ENCODE measurements at places on chromosomes 5 and 9.

GRCh38 chr5:112581811-112582320 lies 155.8 kb upstream of the APC start:
- no peak for DNase-seq

DNA sequence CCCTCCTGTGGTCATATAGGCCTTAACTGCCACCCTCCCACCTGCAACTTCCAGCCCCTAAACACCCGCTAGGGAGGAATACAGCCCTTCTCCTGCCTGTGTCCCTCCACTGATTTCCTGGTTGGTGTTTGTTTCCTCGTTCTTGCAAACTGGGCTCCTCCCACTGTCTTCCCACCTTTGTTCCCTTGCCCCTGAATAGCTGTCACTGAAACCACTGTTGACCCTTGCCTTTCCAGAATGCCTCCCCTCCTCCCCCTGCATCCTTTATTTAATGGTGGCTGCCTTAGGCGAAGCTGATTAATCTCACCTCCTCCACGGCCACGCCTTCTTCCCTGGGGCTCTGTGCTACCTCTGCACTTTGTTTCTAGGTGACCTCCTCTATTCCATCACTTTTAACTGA lies 626.7 kb downstream of the BNC2 start:
- no peak for DNase-seq

DNA sequence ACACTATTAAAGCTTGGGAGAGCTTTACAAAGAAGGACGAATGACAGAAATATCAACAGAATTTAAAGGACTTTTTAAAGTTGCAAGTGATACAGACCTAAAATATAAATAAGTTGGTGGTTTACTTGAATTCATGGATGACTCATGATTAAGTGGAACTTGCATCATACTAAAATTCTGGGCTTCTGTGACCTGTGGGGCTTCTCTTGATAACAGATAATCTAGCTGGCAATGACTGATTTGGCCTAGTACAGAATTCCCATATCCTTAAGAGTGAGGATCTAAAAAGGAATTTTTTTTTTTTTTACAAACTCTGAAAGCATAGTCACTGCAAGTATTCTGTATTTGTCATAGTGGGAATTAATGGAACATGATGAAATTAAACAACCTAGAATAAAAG lies 543.7 kb upstream of the SGCD start:
- no peak for DNase-seq

- no peak for DNase-seq
Observed at GRCh38 chr5:113450462-113450861, 15.7 kb upstream of the TSSK1B start.

GRCh38 chr9:108615152-108615551 lies 240.6 kb downstream of the ACTL7B start:
- no peak for DNase-seq

DNA sequence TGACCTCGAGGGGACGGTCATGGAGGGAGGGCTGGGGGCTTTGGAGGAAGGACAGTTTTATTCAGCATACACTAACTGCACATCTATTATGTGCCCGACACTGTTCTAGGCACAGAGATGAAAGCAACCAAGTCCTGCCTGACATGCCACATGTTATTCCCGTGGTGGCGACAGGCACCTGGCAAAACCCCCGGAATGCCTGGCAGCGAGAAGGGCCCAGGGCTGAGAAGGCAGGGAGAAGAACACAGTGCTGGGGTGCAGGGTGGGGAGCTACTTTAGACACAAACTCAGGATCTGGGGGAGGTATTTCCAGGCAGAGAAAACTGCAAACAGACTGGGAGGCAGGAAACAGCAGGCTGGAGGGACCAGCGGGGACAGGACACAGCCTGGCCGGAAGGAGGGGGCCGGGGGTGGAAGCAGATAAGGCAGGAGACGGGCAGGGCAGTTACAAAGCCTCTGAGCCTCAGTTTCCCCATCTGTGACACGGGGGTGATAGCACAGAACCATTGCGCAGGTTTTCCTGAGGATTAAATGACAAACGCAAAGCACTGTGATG lies 77.7 kb downstream of the STK10 start:
- no peak for DNase-seq
